ENCODE measurements at places on chromosomes 12 and 14. TPM values are rescaled to one million over a fixed set of nuclear protein-coding genes. Genes with fewer than 3 reads are reported as not detected.

Gene ABCD2
- 3.3 TPM for total RNA-seq

Gene PTPRO
- total RNA-seq = 2.3 TPM

Gene DCN
- not detected for total RNA-seq

Gene KERA
- total RNA-seq = not detected

Gene PPHLN1
- total RNA-seq = 94.0 TPM

Gene TTC9
- 4.7 TPM for total RNA-seq

Gene OR5AU1
- total RNA-seq = not detected

Gene CKB
- 4.5 TPM for total RNA-seq

Gene FERMT2
- total RNA-seq = 5.0 TPM

Gene PLCZ1
- not detected for total RNA-seq

Gene NTS
- total RNA-seq = not detected

Gene LTA4H
- 95.4 TPM for total RNA-seq

Gene PTHLH
- not detected for total RNA-seq

Gene CCDC196
- total RNA-seq = not detected

Gene SRRM4
- not detected for total RNA-seq

Gene CRACR2A
- 46.3 TPM for total RNA-seq

Gene ZNF384
- 88.7 TPM for total RNA-seq

Gene LBHD2
- not detected for total RNA-seq

Gene ATXN3
- total RNA-seq = 21.8 TPM

Gene DIO2
- 1.5 TPM for total RNA-seq

Gene KCNA5
- total RNA-seq = not detected

Gene GPX2
- total RNA-seq = not detected

Gene GSG1
- not detected for total RNA-seq

Gene MSRB3
- not detected for total RNA-seq

All from activated T-helper 17 cell treated with anti-CD3 and anti-CD28 coated beads, Interleukin-2, amount 50 U/mL, for 72 hours (primary cell).